ENCODE measurements at places on chromosomes 6 and 20.

GRCh38 chr6:42781546-42781795, 381 bp upstream of the BICRAL start:
- no peak for DNase-seq

DNA sequence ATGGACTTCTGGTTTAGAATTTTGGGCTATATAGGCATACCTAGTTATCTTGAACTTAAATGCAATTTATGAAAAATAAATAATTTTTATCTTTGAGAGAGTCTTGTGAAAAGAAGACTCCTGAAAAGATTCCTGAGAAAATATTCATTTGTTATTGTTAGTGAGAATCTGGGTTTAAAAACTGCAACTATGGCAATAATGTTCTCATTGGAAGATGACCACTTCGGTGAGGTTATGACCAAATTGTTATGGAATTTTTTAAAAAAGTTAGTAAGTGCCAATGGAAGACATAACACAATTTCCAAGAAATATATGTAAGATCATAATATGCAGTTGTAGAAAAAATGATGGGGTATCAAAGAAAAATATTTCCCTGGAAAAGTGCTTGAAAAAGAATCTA, 46.3 kb downstream of the GRIK2 start:
- DNase-seq, result no peak

DNA sequence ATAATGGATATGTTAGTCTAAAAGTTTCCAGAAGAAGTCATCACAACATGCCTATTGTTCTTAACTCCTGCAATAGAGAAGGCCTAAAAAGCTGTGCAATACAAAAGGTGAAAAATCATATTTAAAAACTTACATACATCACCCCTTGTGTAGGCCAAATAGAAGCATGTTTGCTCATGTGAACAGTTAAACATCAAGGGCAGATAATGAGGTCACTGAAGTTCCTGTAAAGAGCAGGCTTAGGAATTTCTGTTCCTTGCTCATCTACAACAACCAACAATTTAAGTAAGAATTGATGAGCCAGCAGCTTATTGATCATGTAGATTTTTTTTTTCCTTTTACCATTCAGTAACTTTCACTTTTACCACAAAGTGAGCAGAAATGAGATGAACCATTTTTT, 7.5 kb upstream of the NUP153 start:
- DNase-seq, result no peak

DNA sequence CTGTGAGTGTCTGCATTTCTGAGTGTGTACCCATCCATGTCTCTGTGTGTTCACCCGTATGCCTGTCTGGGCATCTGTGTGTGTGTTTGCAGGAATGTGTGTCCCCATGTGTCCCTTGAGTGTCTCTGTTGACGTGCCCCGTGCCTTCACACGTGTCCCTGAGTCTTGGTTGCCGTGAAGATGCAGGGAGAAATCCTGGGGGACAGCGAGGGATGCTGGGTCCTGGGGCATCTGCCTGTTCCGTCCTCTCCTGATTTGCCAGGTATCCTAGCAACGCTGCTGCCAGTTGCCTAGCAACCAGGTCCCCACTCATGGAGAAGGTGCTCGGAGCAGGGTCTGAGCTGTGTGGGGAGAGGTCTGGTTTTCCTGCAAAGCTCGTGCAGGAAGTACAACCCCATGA, 6.0 kb upstream of the LKAAEAR1 start:
- DNase-seq, result peak; percentile 80

DNA sequence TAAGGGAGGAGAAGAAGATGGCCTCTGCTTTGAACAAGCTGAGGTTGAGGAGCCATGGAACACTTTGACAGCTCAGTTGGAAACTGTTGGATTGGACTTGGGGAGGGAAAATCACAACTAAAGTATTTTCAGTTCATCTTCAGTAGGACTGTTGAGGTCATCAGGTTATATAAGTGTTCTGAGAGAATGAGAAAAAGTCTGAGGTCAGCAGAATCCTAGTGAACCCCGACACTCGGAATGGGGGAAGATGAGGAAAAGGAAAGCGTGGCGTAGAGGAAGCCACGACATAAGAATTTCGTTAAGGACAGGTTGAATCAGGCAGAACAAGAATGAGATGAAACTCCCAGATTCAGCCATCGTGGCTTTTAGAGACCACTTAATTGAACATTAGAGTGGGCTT, 4.0 kb upstream of the TRAM2 start:
- DNase-seq, result no peak

GRCh38 chr6:29641430-29642148, 8.6 kb upstream of the GABBR1 start:
- no peak for DNase-seq

- no peak for DNase-seq
These were observed 32.1 kb downstream of the SF3B5 start for GRCh38 chr6:144063246-144063743.

DNA sequence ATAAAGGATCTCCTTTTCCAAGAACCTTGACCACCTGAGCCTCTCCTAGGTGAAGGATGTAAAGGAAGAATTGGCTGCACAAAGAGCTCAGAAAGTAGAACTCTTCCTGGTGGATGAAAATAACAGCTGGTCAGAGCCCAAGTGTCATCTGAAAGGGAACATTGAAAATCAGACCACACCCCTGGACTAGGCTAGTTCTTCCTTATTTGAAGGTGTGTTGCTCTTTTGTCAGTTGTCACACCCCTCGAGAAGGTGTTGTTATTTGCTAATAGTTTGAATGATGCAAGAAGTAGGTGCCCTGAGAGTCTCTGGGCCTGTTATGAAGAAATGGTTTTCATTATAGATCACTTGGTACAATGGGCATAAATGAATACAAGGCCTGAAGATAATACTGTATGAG, 31.1 kb downstream of the NHLRC1 start:
- DNase-seq, result no peak

GRCh38 chr6:101803136-101803535, 409.6 kb downstream of the GRIK2 start:
- no peak for DNase-seq

- no peak for DNase-seq
These were observed 14.0 kb upstream of the KIF3B start for GRCh38 chr20:32263398-32263954.

- DNase-seq, result no peak
These were observed 115.6 kb downstream of the MTHFD1L start for GRCh38 chr6:150981095-150981494.

- no peak for DNase-seq
These were observed 49.6 kb downstream of the CD24 start for GRCh38 chr6:106924694-106925523.

DNA sequence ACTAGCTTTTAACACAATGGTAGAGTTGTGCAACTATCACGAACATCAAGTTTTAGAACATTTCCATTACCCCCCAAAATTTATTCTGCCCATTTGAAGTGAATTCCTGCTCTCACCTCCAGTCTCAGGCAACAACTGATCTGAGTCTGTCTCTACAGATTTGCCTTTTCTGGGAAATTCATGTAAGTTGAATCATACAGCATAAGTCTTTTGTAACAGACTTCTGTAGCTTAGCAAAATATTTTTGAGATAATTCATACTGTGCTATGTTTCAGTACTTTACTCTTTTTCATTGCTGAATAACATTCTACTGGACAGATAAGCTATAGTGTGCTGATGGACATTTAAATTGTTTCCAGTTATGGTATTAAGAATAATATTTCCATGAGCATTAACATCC, 447.3 kb upstream of the GJE1 start:
- DNase-seq, result no peak

DNA sequence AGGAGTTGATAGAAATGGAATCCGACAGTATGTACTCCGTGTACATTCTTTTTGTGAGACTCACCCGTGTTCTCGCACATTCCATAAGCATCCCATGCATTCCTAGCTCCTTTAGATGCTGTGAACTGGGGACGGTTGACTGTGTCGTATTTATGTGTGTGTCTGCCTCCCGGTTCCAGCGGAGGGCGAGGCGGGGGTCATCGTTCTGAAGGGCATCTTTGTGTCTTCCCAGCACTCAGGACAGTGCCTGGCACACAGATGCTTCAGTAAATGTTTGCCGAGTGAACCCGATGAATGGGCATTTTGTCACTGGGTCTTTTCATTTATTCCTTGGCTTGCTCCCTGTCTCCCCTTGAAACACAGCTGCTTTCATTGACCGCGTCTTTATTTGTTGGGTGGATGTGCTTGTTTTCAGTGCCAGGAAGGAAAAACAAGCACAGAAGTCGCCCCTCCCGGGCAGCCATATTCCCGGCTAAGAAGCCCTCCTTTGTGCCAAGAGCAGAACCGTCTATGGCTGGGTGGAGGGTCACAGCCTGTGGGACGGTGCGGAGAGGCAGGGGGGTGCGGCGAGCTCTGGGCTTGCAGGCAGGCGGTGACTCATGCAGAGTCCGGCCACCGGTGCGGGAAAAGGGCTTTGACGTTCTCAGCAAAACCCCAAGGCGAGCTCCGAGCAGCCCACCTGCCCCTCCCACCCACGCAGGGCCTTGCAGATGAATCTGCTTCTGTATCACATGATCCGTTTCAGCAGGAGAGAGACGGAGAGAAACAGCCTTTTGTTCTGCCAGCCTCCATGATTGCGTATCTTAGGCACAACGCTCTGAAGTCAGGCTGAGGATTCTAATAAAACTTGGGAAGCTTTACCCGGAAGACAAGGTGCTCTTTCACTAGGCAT, 11.2 kb upstream of the PSMG4 start:
- DNase-seq, result peak; percentile 93

DNA sequence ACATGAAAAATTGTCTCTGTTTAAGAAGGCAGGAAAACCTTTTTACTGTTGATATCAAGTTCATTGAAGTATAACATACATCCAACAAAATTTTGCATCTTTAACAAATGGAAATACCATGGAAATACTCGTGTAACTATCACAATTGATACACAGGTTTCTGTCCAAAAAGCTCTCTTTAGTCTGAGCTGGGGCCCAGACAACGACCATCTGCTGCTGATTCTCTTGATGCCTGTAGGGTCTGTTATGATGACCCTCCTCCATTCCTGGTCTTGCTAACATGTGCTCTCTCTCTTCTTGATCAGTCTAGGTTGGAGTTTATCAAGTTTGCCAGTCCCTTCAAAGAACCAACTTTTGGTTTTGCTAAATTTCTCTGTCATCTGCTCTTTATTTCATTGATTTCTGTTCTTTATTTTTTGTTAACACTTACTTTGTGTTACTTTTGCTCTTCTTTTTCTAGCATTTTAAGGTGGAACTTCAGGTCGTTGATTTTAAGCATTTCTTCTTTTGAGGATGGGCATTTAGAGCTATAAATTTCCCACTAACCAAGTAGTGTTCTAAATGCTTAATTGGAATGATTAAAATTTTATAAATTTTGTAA, 116.8 kb downstream of the PSMB1 start:
- DNase-seq, result no peak

DNA sequence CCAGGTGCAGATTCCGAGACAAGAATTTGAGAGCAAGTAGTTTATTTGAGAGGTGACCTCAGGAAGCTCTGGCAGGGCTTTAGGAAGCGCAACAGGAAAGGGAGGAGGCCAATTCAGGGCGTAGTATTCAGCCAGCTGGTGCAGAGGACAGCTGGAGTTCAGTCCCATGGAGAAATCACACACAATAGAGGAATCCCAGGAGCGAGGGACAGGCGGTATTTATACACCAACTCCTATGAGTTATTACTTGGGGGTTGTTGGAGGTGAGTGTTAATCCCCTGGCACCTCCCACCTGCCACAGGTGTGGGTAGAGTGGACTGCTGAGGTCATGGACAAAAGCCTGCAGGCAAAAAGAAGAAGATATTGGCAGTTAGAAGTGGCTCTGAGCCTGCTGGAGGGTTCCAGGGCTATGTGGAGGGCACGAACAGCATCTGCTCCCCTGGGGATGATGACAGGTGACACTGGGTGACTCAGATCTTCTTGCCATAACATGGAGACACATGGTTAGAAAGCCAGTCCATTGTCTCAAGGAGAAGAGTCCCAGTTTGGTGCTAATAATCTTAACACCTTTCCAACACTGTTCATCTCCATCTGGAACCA, 13.9 kb upstream of the SULF2 start:
- DNase-seq, result no peak

GRCh38 chr6:136754820-136755219, 37.5 kb downstream of the MAP3K5 start:
- no peak for DNase-seq

GRCh38 chr6:95544517-95545225, 32.7 kb upstream of the MANEA start:
- no peak for DNase-seq

DNA sequence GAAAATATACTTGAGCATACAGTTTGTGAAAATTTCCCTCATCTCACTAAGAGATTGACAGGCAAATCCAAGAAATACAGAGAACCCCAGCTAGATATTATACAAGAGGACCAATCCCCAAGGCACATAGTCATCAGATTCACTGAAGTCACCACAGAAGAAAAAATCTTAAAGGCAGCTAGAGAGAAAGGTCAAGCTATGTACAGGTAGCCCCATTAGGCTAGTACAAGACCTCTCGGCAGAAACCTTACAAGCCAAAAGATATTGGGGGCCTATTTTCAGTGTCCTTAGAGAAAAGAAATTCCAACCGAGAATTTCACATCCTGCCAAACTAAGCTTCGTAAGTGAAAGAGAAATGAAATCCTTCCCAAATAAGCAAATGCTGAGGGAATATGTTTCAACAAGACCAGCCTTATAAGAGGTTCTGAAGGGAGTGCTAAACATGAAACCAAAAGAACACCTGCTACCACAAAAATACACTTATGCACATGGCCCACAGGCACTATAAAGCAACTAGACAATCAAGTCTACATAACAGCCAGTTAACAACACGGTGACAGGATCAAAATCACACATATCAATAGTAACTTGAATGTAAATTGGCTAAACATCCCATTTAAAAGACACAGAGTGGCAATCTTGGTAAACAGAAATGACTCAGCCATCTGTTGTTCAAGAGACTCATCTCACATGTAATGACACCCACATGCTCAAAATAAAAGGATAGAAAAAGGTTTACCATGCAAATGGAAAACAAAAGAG, 96.3 kb downstream of the FHL5 start:
- no peak for DNase-seq

- no peak for DNase-seq
These were observed 420 bp upstream of the MCCD1 start for GRCh38 chr6:31528307-31528777.

DNA sequence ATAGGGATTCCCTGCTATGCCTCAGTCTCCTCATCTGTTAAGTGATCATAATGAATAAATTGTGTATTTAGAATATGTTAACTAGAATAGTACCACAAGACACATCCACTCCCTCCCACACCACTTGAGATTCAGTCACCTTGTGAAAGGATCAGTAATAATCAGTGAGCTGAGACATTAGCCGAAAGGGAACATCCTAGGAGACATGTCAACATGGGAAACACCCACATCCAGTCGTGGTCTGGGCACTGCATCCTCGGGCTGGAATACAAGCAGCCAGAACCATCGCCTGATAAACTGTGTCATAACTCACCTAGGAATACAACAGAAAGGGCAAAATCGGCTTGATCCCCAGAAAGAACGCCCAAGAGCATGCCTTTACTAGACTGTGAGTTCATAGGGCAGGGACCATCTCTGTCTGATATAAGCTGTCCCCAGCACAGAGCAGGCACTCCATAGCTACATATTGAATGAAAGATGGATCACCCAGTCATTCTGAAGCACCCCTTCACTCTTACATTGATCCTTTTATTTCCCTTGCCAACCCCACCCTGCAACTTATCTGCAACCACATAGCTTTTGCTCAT, 23.9 kb downstream of the RIPOR2 start:
- DNase-seq, result no peak

- no peak for DNase-seq
These were observed 48.0 kb upstream of the VSX1 start for GRCh38 chr20:25129908-25130307.

All from dorsolateral prefrontal cortex (tissue), 122 donors.